ENCODE measurements at places on chromosomes 11 and 22.

GRCh38 chr11:65415499-65416340, 6.9 kb upstream of the NEAT1 start:
- no peak for DNase-seq

DNA sequence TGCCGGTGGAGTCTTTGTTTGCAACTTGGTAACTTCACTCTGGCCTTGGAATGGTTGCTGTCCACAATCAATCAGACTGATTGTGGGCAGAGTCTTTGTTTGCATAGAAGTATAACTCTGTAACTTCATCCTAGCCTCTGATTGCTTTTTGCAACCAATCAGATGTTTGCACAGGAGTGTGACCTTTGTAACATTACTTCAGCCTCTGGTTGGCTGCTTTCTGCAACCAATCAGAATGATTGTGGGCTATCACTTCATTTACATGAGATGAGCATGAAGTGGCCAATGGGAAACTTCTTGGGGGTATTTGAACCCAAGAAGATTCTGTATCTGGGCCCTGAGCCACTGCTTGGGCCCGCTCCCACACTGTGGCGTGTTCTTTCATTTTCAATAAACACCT, 79.6 kb upstream of the CLDN5 start:
- DNase-seq, result no peak

DNA sequence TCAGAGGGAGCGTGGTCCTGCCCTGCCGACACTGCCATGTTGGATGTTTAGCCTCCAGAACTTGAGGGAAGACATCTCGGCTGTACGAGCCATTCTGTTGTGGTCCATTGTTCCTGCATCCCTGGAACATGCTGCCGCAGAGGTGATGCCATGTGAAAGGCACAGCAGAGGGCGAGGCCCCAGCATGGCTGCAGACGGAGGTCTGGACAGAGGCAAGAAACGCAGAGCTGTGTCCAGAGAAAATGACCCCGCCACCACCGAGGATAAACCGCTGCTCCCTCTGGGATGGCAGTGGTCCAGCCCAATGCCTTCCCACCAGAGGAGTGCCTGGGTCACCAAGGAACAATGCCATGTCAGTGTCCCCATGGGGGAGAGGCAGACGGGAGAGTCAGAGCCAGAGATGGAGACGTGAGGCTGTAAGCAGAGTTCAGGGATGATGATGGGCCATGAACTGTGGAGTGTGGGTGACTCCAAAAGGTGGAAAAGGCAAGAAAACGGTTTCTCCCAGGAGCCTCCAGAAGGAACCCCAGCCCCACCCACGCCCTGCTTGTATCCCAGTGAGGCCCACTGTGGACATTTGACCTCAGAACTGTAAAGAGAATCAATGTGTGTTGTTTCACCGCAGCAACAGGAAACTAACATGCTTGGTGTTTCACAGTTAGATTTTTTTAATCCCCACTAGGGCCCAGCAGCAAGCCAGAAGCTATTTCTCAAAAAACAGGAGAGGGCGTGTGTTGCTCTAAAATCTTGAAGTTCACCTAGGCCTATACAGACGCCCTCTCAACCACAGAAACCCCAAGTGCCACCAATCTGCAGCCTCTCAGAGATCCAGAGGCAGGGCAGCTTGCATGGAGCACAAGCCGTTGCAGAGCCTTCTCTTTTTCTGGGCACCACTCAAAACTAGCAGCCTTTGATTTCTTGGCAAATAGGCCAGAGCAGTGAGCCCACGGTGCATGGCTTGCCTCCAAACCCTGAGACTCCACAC, 1422.9 kb downstream of the TBC1D22A start:
- DNase-seq, result no peak

DNA sequence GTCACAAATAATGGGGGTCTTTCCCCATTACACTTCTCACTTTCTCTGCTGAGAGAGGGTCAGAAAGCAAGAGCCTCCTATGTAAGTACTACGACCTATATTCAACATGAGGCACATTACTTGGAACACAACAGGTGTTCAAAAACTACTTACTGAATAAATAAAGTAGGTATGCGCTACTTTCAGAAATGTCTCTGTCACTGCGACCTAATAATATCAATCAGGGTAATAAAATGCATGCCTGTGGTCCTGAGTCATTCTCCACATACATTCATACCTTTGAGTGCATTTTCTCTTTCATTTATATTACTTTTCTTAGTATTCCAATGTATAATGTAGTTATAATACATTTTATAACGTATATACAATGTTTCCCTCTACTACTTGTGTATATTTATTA, 838.9 kb downstream of the DLG2 start:
- DNase-seq, result no peak

- DNase-seq, result no peak
Measured at GRCh38 chr11:3095712-3096361, 38.6 kb upstream of the CARS1 start.

GRCh38 chr11:86980086-86980796, 25.0 kb upstream of the FZD4 start:
- no peak for DNase-seq
